ENCODE measurements at places on chromosomes 4 and X. TPM values are rescaled to one million over a fixed set of nuclear protein-coding genes. Genes with fewer than 3 reads are reported as not detected.

Gene NIPAL1
- 1.1 TPM for total RNA-seq

Gene MAGEA9B
- not detected for total RNA-seq

GRCh38 chrX:30787012-30787411 lies 102.0 kb downstream of the TAB3 start:
- H3K27ac ChIP-seq, result no peak overlapping the region
- no peak overlapping the region for H3K4me3 ChIP-seq
- DNase-seq, result no peak
- H3K4me1 ChIP-seq, result no peaks in the 10 kb centered on the region

GRCh38 chr4:88286897-88287296 lies 2.5 kb upstream of the PPM1K start:
- H3K4me3 ChIP-seq, result no peak overlapping the region
- no peaks in the 10 kb centered on the region for H3K27me3 ChIP-seq
- no peaks in the 10 kb centered on the region for H3K36me3 ChIP-seq
- DNase-seq, result no peak
- no peak overlapping the region for H3K27ac ChIP-seq

Gene USP11
- 34.0 TPM for total RNA-seq

DNA sequence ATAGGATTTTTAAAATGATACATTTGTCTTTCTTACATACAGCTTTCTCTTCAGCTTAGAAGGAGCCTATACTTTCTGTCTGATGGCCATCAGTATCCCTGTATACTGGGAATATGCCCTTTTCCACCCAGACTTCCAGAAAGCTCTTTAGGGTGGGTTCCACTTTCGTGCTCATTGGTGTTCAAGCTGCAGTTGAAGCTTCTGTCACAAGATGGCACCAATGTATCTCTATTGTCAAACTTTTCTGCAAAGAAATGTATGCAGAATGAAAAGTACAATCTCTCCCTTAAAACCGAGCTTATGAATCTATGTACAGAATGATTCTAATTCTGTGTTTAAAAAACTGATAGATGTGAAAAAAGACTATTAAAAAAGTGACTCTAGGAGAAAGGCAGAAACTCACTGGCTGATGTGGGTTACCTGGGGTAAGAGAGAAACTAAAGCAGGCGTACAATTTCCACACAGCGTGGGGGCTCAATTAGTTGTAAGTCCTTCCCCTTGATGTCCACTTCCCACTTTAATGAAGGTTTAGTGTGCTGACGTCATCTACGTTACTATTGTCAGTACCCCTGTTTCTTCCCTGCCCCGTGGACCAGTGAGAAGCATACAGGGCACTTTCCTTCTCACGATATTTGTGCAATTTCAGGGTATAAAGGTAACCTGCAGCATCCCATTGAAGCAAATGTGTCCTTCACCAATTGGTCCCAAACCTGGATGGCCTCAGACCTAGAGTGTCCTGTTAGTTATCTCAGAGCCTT lies 57.3 kb upstream of the TCEAL2 start:
- H3K27me3 ChIP-seq, result no peaks in the 10 kb centered on the region
- no peak overlapping the region for H3K27ac ChIP-seq
- DNase-seq, result no peak
- H3K4me1 ChIP-seq, result no peaks in the 10 kb centered on the region
- no peaks in the 10 kb centered on the region for H3K36me3 ChIP-seq
- H3K4me3 ChIP-seq, result no peak overlapping the region

DNA sequence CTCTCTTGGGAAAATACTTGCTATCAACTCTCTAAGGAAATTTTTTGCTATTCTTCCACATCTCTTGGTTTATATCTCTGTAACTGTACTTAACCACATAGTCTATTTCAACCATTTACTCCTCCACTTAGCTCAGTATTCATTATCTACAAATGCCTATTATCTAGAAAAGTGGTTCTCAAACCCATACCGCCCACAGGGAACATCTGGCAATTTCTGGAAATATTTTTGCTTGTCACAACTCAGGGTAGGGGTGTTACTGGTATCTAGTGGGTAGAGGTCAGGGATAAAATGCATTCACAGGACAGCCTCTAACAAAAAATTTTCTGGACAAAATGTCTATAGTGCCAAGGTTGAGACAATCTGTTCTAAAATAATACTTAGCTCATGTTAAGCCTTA lies 14.4 kb downstream of the ATRX start:
- H3K36me3 ChIP-seq, result no peaks in the 10 kb centered on the region
- H3K27ac ChIP-seq, result no peak overlapping the region
- no peak overlapping the region for H3K4me3 ChIP-seq
- DNase-seq, result no peak

Gene CLIC2
- total RNA-seq, result 0.26 TPM

Gene FHL1
- 7.5 TPM for total RNA-seq

Gene SERTM2
- total RNA-seq, result not detected

DNA sequence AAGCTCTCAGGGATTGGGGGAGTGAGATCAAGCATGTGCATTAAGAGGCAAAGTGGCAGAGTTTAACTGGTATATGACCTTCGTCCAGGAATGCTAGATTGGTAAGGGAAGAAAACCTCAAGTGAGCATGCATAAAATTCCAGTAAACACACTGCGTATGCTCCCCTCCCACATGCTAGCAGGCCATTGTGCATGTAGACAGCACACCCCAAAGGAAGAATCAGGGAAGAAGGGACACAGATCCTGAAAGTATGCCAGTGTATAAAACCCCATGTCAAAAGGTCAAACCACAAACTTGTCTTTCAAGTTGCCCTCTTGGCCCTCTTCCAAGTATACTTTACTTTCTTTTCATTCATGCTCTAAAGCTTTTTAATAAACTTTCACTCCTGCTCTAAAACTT lies 405.2 kb upstream of the CNKSR2 start:
- H3K27ac ChIP-seq, result no peak overlapping the region
- no peak for DNase-seq
- H3K4me1 ChIP-seq, result no peaks in the 10 kb centered on the region

Gene IL2RG
- 312 TPM for total RNA-seq

Gene F8A1
- 45.2 TPM for total RNA-seq

DNA sequence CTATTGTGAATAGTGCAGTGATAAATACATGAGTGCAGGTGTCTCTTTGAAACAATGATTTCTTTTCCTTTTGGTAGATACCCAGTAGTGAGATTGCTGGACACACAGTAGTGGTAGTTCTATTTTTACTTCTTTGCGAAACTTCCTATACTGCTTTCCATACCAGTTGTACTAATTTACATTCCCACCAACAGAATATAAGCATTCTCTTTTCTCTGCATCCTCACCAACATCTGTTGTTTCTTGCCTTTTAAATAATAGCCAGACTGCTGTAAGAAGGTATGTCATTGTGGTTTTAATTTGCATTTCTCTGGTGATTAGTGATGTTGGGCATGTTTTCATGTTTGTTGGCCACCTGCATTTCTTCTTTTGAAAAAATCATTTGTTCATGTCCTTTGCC lies 105.9 kb downstream of the COL4A6 start:
- no peak overlapping the region for H3K27ac ChIP-seq
- H3K27me3 ChIP-seq, result no peaks in the 10 kb centered on the region
- no peak for DNase-seq
- no peaks in the 10 kb centered on the region for H3K4me1 ChIP-seq
- H3K36me3 ChIP-seq, result no peaks in the 10 kb centered on the region
- H3K4me3 ChIP-seq, result no peak overlapping the region

GRCh38 chrX:119073200-119073905 lies 560 bp downstream of the CT47C1 start:
- H3K4me1 ChIP-seq, result no peaks in the 10 kb centered on the region
- H3K27ac ChIP-seq, result no peak overlapping the region
- no peaks in the 10 kb centered on the region for H3K36me3 ChIP-seq
- no peak for DNase-seq
- no peaks in the 10 kb centered on the region for H3K27me3 ChIP-seq

- H3K27ac ChIP-seq, result no peak overlapping the region
- H3K36me3 ChIP-seq, result no peaks in the 10 kb centered on the region
- no peaks in the 10 kb centered on the region for H3K4me1 ChIP-seq
- no peak overlapping the region for H3K4me3 ChIP-seq
These were observed 206.3 kb downstream of the ARHGAP24 start for GRCh38 chr4:85681221-85681657.

GRCh38 chr4:170248029-170248428 lies 158.3 kb upstream of the AADAT start:
- no peak for DNase-seq
- no peaks in the 10 kb centered on the region for H3K4me1 ChIP-seq
- no peaks in the 10 kb centered on the region for H3K36me3 ChIP-seq
- no peaks in the 10 kb centered on the region for H3K27me3 ChIP-seq

GRCh38 chrX:103151799-103152198 lies 58.9 kb upstream of the NXF3 start:
- DNase-seq, result no peak
- H3K4me1 ChIP-seq, result no peaks in the 10 kb centered on the region
- no peak overlapping the region for H3K27ac ChIP-seq
- H3K27me3 ChIP-seq, result no peaks in the 10 kb centered on the region
- H3K36me3 ChIP-seq, result no peaks in the 10 kb centered on the region
- no peak overlapping the region for H3K4me3 ChIP-seq

DNA sequence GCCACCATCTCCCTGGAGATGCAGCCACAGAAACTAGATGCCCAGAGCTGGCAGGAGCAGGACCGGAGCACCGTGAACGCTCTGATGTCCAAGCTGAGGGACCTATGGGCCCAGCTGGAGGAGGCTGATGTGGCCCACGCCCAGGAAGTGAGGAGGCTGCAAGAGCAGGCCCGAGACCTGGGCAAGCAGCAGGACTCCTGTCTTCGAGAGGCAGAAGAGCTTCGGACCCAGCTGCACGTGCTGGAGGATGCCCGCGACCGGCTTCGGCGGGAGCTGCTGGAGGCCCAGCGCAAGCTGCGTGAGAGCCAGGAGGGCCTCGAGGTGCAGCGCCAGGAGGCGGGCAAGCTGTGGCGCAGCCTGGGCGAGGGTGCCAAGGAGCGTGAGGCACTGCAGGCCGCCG lies 14.2 kb downstream of the SMIM10L2A start:
- H3K4me1 ChIP-seq, result no peaks in the 10 kb centered on the region
- H3K4me3 ChIP-seq, result no peak overlapping the region
- no peaks in the 10 kb centered on the region for H3K36me3 ChIP-seq
- no peak overlapping the region for H3K27ac ChIP-seq
- H3K27me3 ChIP-seq, result no peaks in the 10 kb centered on the region

Gene NPY1R
- not detected for total RNA-seq

GRCh38 chr4:12973522-12973921 lies 510.6 kb downstream of the RAB28 start:
- no peak overlapping the region for H3K27ac ChIP-seq
- no peaks in the 10 kb centered on the region for H3K4me1 ChIP-seq
- H3K36me3 ChIP-seq, result no peaks in the 10 kb centered on the region
- no peak for DNase-seq

- H3K27me3 ChIP-seq, result no peaks in the 10 kb centered on the region
- no peak overlapping the region for H3K4me3 ChIP-seq
- H3K36me3 ChIP-seq, result no peaks in the 10 kb centered on the region
- no peak for DNase-seq
- H3K4me1 ChIP-seq, result no peaks in the 10 kb centered on the region
These were observed 173.8 kb upstream of the DCAF12L2 start for GRCh38 chrX:126339928-126340327.

Gene MYL5
- total RNA-seq, result 17.1 TPM

Gene PDE5A
- 0.44 TPM for total RNA-seq

Gene GAGE13
- not detected for total RNA-seq

Gene GAGE2A
- not detected for total RNA-seq

GRCh38 chr4:32958586-32958985 lies 2238.4 kb downstream of the PCDH7 start:
- no peaks in the 10 kb centered on the region for H3K36me3 ChIP-seq
- DNase-seq, result no peak
- H3K4me3 ChIP-seq, result no peak overlapping the region

Gene MAOA
- total RNA-seq, result 19.1 TPM

GRCh38 chr4:56158483-56158882 lies 209.7 kb downstream of the CEP135 start:
- no peak overlapping the region for H3K4me3 ChIP-seq
- no peaks in the 10 kb centered on the region for H3K27me3 ChIP-seq
- H3K4me1 ChIP-seq, result no peaks in the 10 kb centered on the region
- no peak for DNase-seq
- no peak overlapping the region for H3K27ac ChIP-seq

Gene MAGT1
- total RNA-seq, result 44.0 TPM

- no peak overlapping the region for H3K4me3 ChIP-seq
- DNase-seq, result no peak
- H3K27ac ChIP-seq, result no peak overlapping the region
These were observed 737.1 kb downstream of the FAT4 start for GRCh38 chr4:126051689-126052424.

DNA sequence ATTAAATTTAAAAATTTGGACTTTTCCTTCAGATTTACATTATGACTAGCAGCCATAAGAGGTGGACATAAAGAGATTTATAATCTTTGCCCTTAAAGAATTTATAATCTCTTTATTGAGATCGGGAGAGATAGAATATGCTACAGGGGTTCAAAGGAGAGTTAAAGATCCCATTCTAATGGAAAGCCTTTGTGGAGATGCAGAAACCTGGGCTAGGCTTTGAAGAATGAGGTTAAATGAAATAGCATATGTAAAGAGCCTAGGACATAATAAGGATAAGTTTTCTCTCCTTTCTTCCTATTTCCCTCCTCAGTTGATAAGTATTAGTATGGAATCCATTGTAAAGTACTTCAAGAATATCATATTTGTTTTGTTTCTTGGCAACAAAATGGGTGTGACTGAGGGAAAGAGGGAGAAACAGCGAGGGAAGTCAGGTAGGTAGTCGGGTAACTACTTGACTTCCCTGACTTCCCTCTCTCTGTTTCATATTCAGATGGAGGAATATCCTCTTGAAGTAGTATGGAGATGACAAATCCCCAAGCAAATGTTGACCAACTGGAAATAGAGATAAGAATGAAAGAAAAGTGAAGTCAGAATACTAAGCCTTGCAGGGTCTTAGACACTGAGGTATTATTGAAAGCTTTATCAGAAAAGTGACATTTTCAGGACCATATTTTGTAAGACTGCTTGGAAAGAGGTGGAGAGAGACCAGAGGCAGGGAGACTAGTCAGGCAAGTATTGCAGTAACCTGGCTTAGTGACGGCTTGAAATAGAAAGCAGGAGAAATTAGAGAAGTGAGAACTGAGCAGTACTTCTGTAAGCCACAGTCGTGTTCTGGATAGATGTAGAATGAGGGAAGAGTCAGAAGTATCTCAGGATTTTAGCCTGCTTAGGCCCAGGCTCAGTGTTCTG lies 82.9 kb downstream of the PDLIM5 start:
- H3K4me1 ChIP-seq, result no peaks in the 10 kb centered on the region
- H3K27ac ChIP-seq, result peak overlapping the region; percentile 33
- no peaks in the 10 kb centered on the region for H3K27me3 ChIP-seq
- H3K4me3 ChIP-seq, result no peak overlapping the region
- DNase-seq, result no peak

DNA sequence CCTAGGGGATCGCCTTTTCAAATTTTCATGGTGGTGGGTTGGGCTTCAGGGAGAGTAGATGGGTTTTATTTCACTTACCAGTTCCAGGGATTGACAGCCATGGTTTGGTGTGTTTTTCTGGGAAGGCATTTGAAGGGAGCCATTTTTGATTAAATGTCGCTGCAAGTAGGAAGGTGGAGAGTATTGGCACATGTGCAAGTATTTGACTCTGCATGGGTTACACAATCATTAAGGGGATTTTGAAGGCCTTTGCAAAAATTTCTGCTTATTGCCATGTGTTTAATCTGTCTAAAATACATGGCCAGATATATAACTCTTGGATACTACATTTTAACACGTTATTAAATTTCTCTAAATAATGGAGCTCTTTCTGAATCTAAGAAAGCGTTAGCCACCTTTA lies 55.1 kb downstream of the GPAT3 start:
- no peak for DNase-seq
- H3K4me3 ChIP-seq, result no peak overlapping the region
- no peak overlapping the region for H3K27ac ChIP-seq
- H3K27me3 ChIP-seq, result no peaks in the 10 kb centered on the region

All from CD8-positive, alpha-beta memory T cell (primary cell).